ENCODE measurements at places on chromosomes 2 and 18. TPM values are rescaled to one million over a fixed set of nuclear protein-coding genes. Genes with fewer than 3 reads are reported as not detected.

Gene NT5C1B
- polyA plus RNA-seq, result 0.73 TPM

Gene HAUS1
- 62.4 TPM for polyA plus RNA-seq

Gene IL36A
- not detected for polyA plus RNA-seq

Gene SCN2A
- polyA plus RNA-seq, result 0.32 TPM

Gene TUBA3E
- polyA plus RNA-seq, result 0.09 TPM

Gene LGALSL
- 85.9 TPM for polyA plus RNA-seq

Gene SULT1C2
- polyA plus RNA-seq, result 23.3 TPM

Gene GAL3ST2
- polyA plus RNA-seq, result 0.15 TPM

Gene GAREM1
- polyA plus RNA-seq, result 13.7 TPM

Data from right lung (tissue), 10 donors.